ENCODE measurements at places on chromosomes 3 and 15.

GRCh38 chr3:180600473-180600872 lies 1.5 kb upstream of the TTC14 start:
- no peak for DNase-seq

GRCh38 chr3:128620268-128620691 lies 30.3 kb downstream of the RPN1 start:
- no peak for DNase-seq

DNA sequence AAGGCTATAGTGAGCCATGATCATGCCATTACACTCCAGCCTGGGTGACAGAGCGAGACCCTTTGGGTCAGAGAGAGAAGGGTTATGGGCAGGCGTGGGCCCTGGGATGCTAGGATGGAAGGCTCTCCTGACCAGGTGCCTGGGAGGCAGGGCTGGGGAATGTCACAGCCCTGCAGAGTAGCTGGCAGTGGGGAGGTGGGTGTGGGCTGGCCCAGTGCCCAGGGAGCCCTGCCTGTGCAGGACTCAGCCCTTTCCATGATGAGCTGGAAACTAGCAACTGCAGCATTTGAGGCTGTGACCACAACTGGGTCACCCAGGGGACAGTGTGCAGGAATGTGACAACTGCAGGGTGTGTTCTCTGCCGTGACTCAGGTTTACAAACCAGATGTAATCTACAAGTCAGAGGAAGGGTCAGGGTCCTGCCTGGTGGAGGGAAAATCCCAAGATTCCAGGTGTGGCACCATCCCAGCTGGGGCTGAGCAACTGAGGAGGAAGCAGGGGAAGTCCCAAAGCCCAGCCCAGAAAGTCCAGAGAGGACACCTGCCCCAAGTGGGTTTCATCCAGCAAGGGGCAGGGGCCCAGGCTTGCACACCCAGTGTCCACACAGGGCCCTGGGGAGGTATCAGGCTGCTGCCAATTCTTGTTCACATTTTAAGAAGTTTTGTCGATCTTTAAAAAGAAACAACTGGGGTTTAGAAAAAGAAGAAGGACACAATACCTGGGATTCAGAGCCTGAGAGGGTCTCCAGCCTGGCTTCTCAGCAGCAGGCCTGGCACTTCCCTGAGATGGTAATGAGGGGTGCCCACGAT lies 45.5 kb downstream of the SLC28A1 start:
- DNase-seq = no peak

DNA sequence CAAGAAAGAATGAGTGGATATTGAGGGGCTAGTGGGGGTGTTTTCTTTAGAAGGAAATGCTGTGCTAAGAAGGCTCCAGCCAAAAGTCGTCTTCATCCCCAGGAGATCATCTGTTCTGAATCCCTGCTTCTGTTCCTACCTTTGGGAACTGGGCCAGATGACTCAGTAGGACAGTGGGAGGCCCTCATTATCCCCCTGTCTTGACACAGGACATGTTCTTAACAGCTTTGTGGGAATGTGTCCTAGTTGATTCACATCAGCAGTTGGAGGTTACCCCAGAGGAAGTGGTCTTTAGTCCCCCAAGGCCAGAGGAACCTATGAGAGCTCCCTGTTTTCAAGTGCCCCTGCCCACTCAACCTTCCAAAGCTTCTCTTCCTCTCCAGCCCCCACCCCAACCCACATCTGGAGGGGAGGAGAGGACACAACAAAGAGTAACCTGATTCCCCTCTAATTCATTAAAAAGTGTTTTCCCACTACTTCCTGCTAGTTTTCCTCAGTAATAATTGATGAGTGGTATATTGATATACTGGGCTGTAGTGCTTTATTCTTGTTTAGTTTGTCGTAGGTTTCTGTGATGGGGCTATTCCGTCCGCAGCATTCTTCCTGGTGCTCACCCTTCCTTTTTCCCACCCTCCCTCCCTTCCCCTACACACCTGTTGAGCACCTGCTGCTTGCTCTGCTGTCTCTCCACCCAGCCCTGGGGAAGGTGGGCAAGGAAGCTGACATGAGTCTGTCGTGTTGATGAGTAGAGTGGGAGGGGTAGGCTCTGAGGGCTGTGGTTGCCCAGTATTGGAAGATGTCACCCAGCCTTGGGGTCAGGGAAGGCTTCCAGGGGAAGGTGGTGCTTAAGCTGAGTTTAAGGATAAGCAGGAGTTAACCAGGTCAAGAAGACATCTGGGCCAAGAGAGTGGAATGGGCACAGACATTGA lies 9.3 kb downstream of the PXYLP1 start:
- no peak for DNase-seq

- no peak for DNase-seq
Observed at GRCh38 chr3:139585820-139586219, 46.3 kb upstream of the RBP1 start.

DNA sequence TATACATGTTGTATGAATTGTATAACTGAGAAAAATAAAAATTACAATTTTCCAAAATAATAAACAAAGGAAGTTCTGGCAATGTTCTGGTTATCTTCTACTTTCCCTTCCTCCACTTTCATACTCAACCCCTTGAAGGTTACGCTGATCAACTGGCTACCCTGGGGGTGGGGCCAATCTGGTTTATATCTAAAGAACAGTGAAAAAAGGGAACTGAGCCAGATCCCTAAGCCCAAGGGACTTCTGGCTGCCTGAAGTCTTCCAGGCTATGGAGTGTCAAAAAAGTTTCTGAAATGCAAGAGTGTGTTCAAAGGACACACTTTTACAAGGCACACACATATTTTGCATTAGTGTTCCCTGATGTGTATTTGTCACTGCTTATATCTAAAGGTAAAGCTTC lies 591.9 kb downstream of the ROBO1 start:
- no peak for DNase-seq

DNA sequence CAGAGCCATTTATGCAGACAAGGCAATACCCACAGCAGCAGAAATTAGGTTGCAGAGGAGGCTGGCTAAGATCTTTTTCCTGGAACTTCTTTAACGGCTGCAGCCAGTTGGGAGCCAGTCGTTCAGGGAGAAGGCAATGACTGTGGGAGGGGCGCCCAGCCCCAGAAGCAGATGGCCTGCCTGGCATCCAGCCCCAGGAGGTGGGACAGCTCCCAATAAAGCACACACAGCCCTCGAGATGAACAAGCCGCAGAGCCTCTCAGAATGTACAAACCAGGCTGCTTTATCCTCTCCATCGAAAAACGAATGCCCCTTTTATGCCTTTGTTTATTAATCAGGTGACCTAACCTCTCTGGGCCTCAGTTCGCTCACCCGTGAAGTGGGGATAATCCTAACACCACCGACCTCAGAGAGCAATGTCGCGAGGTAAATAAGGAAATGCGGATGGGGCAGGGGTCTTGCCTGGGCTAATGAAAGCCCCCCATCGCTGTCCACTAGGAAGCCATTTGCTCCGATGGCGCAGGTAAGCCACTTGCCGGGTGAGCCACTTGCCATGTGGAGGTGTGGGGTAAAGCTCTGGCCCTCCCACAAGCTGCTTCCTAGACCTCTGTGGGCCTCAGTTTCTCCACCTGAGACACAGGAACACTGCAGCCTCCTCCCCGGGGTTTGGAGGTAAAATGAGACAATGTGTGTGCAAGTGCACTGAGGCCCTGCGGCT lies 35.8 kb downstream of the MGLL start:
- DNase-seq = no peak

GRCh38 chr15:41827290-41827879 lies 507 bp upstream of the JMJD7 start:
- peak; percentile 23 for DNase-seq

DNA sequence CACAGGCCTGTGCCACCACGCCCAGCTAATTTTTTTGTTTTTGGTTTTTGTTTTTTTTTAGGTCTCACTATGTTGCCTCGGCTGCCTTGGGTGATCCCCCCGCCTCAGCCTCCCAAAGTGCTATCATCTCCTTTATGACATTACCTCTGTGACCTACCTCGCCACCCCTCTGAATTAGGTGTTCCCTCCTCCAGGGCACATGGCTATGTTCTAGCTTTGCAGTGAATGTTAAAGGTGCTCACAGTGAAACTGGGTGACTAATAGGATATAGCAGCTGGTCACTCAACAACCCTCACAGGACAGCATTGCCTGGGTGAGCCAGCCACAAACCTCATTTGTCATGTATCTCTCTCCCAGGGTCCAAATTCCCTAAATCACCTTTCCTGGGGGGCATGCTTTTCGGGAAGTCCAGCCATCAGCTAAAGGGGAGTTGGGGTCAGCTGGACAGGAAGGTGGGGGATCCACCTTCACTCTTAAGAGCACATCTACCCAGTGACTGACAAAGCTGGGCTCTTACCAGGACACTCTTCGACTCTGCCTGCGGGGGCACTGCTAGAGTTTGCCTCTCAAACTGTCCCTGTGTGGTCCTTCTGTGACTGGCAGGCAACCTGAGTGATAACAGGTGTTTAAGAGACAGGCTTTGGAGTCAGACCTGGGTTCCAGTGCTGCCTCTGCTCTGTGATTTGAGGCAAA lies 1.6 kb upstream of the TTLL3 start:
- DNase-seq = peak; percentile 51

DNA sequence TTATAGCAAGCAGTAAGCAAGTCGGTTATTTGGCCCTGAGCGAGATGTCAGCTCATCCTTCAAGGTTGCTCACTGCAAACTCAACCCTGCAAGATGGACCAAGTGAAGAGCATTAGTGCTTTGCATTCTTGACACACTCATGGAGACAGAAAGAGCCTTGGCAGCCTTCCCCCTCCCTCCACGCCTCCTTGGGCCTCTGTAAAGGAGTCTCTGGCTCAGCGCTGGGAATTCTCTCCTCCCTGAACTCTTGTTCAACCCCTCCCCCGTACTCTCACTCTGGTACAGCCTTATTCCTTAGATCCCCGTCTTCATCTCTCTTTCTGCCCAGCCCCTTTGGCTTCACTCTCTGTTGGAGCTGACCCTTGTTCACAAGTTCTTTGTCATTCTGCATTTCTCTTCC lies 2.2 kb upstream of the CX3CR1 start:
- no peak for DNase-seq

- DNase-seq = no peak
Observed at GRCh38 chr15:33234020-33234461, 39.5 kb upstream of the FMN1 start.

Measured in activated gamma-delta T cell treated with Interleukin-2 at 50 U/mL for 16 hours (primary cell).